ENCODE measurements at places on chromosomes 4 and X.

DNA sequence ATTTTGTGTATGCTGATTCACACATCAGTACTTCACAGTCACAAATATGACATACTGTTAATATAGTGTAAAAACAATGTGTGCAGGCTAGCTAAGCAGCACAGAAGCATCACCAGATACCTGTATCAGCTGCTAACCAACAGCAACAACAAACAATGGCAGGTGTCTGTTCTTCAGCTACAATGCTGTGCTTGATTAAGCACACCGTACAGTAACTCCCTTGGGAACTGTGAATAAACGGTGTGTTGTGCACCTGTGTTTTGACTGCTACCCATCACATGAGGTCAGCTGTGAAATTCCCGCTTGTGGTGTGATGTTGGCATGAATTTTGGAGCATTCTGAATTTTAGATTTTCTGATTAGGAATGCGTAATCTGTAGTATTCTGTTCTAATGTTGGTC lies 379.7 kb upstream of the FAT1 start:
- DNase-seq, result no peak

DNA sequence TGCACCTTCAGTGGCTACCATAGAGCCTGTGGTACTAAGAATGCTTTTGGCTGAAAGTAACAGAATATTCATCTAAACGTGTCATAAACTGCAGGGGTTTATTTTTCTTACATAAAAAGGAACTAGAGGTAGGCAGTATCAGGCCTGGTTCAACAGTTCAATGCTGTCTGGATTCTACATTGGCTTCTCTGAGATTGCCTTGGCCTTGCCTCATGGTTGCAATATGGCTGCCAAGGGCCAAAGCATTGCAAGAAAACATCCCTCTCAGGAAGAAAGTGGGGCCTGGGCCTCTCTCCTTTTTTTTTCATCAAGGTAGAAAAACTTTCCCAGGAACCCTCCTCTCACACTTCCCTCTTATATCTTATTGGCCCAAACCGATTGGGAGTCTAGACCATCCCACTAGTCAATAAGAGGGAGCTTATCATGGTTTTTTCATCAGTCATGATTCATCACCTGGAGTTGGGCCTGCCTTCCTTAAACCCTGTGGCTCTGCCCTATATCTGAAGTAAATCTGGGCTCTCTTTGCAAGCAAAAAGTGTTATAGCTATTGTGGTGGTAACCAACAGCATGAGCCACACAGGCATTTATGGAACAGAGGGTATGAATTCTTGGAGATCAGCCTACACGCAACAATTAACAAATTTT lies 1.8 kb upstream of the DOCK11 start:
- no peak for DNase-seq

DNA sequence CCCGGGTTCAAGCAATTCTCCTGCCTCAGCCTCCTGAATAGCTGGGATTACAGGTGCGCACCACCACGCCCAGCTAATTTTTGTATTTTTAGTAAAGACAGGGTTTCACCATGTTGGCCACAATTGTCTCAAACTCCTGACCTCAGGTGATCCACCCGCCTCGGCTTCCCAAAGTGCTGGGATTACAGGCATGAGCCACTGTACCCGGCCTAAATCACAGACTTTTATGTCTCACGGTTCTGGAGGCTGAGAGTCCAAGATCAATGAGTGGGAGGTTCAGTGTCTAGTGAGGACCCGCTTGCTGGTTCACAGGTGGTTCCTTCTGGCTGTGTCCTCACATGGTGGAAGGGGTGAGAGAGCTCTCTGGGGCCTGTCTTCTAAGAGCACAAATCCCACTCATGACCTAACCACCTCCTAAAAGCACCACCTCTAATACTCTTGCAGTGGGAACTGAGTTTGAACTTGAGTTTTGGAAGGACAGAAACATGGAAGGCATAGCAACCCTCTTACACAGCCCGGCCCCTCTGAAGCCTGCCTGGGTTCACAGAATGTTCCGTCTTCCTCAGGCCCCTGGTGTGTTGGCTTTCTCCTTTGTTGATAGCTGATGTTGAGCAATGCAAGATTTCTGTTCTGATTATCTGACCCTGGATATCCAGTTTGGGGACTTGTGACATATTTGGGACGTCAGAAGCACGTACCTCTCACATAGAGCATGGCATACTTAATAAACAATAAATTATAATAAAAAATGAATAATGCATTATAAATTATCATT lies 1.9 kb upstream of the AKAP17A start:
- no peak for DNase-seq

DNA sequence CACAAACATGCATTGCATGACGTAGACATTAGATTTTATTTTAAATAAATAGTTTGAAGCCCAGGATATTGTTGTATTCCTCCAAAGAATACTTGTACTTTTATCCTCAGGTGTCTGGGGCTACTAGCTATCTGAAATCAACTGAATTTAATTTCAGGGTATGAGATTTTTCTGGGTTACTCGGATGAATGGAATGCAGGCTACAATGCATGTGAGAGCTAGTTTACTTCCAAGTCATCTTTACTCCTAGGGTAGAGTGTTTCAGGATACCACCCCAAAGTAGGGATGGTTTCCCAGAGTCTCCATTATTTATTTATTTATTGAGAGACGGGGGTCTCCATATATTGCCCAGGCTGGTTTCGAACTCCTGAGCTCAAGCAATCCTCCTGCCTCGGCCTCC lies 66.4 kb downstream of the HPRT1 start:
- no peak for DNase-seq

GRCh38 chr4:73669410-73670183 lies 49.4 kb upstream of the RASSF6 start:
- no peak for DNase-seq

DNA sequence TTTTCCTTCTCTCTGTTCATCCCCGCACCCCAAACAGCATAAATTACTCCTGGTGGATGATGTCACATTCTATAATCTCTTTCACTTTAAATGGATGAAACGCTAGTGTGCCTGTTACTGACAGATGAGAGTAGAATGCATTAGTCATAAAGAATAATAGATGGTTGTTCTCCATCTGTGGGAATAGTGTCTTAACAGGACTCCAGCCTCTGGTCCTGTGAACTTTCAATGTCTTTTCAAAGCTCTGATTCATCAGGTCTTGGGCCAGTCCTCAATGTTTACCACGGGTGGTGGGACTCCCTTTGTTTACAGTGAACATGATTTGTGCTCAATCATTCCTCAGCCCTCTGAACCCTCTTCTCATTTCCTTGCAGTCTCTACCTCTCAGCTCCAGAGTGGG lies 182.6 kb downstream of the GABRB1 start:
- no peak for DNase-seq

GRCh38 chrX:17405225-17405969 lies 30.4 kb downstream of the NHS start:
- DNase-seq, result no peak

DNA sequence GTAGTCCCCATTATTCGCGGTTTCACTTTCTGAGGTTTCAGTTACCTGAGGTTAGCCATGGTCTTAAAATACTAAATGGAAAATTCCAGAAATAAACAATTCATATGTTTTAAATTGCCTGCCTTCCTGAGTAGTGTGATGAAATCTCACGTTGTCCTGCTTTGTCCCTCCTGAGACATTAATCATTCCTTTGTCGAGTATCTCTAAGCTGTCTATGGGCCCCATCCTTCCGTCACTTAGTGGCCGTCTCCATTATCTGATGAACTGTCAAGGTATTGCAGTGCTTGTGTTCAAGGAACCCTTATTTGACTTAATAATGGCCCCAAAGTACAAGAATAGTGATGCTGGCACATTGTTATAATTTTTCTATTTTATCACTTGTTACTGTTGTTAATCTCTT lies 94.8 kb downstream of the ADGRL3 start:
- no peak for DNase-seq

DNA sequence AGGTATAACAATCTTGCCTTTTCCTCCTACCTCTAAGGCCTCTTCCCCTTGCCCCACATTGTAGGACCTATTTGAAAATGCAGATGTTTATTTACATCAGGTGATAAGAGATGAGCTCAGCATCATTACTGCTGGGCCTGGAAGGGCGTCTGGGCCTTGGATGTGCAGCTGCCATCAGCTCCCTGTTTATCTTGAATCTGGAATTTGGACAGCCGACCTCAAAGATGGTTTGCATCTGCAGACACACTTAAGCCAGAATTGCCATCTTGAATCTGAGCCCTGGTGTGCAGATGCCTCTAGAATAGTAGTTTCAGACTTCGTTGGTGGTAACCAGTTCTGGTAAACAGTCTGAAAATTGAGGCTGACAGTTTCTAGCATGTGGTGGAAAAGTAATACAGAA lies 59.0 kb downstream of the FAM193A start:
- no peak for DNase-seq

DNA sequence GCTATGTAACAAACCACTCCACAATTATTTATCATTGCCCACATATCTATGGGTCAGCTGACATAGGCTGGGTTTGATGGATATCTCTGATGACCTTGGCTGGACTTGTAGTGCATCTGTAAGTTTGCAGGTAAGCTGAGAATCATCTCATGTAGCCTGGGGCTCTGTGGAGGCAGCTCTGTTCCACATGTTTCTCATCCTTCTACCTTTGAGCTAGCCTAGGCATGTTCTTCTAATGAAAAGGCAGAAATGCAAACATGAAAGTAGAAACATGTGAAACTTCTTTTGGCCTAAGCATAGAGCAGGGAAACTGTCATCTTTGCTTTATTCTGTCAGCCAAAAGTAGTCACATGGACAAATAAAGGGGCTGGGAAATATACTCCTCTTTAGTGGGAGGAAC lies 18.2 kb downstream of the MRPL1 start:
- no peak for DNase-seq

GRCh38 chr4:11131491-11131890 lies 297.2 kb downstream of the HS3ST1 start:
- DNase-seq, result no peak

GRCh38 chr4:168337550-168337940 lies 19.0 kb upstream of the DDX60 start:
- DNase-seq, result no peak
